Mesendoderm (in vitro differentiated cells): ENCODE measurements at places on chromosomes 1 and 21.

DNA sequence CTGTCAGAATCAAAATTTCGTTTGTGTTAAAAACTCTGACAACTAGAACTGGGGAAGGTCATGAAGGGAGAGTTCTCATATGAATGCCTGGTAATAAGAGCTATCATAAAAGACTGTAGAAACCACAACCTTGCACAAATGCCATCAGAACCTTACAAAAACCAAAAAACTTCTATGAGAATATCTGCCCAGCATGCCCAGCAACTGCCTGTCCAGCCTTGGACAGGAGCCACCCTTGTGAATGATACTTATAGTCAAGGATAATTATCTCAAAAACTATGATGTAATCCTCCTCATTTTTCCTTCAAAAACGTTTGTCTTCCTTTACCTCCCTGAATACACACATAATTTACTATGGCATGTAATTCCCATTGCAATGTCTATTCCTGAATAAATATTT, 53.4 kb upstream of the C1orf185 start:
- no peak for DNase-seq

- no peak for DNase-seq
Measured at GRCh38 chr1:36822648-36823047, 211.7 kb downstream of the GRIK3 start.

DNA sequence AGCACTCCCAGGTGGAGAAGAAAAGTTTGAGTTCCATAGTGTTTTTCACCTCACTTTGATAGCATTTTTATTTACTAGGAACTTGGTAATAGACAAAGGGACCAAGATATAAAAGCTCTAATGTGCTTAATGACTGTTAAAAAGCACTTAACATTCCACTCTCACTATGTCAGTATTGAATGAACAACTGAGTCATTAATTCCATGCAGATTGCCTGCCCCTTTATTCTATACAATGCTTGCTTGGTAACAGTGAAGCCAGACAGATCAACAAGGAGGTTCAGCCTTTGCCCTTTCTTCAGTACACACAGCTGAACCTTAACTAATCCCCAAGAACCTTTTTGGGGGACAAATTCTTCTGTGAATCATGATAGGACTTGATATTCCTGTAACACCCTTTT, 425.5 kb downstream of the NUF2 start:
- DNase-seq = peak; percentile 77

DNA sequence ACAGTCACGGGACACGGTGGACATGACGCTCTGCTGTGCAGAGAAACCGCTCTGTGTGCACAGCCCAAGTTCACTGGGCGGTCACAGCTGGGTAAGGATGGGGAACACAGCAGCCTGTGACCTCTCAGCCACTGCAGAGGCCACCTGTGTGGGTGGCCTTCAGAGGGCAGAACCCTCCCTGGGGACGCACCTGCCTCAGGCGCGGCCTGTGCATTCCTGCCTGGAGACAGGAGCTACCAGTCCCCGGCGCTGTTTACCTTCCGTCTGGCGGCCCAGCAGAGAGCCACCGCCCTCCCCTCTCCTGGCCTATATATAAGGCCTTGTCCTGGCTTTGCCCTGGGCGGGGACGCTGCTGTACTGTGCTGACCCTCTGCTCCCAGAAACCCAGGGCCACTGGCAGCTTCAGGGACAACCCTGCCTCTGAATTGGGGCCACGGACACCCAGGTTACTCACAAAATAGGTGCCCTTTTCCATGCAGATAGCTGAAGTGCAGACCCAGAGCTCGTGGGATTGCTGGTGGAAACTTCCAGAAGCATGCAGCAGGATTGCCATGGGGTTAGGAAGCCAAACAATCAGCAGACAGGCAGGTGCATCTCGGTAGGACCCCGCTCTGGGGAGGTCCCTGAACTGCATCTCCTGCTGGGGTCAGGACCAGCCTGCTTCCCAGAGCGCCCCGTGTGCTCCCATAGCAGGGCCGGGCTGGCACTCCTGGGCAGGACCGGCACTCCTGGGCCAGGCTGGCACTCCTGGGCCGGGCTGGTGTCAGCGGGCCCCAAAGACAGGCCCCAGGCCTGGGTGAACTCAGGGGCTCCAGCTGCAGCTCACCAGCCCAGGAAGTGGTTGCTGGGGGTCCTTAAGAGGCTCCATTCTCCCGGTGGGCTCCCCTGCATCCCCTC, 83.6 kb downstream of the SIK1 start:
- no peak for DNase-seq

DNA sequence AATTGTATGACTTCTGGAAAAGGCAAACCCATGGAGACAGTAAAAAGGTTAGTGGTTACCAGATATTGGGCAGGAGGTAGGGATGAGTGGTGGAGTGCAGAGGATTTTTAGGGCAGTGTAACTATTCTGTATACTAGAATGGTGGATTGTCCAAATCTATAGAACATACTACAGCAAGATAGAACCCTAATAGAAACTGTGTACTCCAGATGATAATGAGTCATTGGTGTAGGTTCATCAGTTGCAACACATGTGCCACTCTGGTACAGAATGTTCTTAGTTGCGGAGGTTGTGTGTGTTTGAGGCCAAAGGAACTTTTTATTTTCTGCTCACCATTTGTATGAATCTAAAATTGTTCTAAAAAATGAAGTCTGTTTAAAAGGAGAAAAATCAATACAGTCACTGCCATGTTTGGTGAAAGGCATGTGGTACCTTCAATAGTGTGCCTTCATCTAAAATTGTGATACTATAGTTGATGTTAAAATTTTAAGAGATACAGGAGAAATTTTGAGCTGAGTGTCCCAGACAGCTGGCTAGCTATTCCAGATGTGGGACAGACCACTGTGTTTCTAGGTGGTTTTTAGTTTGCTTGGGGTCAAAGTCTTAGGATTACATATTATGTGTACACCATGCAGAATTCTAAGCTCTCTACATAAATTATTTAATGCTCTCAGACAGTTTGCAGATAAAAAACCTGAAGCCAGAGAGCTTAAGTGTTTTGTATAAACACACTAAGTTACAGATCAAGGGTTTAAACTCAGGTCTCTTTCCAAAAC, 150.5 kb downstream of the RPS6KC1 start:
- no peak for DNase-seq

- no peak for DNase-seq
Measured at GRCh38 chr1:43269627-43270375, at the start of gene TMEM125. Gene TMEM125 (plus strand): TSS chr1:43269983. CDS start chr1:43272723, 2,740 bp downstream.

DNA sequence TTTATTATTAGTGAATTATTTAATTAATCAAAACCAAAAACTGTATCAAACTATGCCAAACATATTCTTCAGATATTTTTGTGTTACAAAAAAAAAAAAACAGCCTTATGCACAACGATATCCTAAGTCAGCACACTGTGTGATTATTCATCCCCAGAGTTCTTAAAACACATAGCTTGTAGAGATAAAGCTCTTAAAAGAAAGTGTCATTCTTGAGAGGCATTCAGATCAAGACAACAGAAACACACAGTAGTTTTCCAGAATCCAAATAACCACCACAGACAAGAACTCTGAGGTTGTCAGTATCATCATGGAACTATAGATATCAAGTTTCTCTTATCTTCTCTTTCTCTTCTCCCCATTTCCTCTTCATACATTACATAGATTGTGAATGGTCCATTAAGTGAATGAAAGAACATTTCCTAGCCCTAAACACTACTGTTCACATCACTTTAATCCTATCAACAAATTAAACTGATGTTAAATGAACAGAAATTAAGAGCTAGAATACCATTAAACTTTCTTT, 13.5 kb downstream of the ZZZ3 start:
- DNase-seq = no peak

DNA sequence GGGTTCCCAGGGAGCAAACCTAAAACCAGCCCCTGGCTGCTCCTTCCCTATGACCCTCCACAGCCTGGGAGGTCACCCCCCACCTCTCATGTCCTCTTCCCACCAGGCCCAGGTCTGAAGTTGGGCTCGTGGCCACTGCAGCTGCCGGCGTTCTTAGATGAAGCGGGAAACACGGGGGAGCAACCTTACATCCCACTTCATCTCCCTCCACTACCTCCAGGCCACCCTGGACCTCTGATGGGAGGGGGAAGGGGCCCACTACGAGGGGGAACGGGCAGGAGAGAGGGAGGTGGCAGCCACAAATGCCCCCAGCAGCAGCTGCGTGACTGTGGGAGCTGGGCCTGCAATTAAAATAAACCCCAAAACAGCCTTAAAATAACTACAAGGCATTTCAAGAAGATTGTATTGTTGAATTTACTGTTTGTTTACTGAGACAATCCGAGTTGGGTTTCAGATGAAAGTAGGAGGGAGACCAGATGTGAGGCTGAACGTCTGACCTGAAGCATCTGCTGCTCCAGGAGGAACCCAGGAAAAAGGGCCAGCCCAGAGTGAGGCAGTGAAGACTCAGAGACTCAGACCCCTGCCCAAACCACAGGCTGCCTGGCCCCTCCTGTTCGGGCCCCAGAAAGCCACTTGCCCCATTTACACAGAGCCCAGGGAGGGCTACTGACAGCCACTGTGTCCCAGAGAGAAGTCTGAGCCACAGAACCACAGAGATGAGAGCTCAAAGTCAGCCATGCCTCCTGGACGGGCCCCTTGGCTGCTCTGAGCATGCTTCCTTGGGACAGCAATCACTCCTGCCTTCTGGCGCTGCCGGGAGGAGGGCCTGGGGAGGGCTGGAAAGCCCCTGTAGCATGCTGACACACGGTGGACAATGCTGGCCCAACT, 59.8 kb downstream of the GLIS1 start:
- no peak for DNase-seq

GRCh38 chr21:39666026-39666425, 53.3 kb downstream of the B3GALT5 start:
- no peak for DNase-seq

DNA sequence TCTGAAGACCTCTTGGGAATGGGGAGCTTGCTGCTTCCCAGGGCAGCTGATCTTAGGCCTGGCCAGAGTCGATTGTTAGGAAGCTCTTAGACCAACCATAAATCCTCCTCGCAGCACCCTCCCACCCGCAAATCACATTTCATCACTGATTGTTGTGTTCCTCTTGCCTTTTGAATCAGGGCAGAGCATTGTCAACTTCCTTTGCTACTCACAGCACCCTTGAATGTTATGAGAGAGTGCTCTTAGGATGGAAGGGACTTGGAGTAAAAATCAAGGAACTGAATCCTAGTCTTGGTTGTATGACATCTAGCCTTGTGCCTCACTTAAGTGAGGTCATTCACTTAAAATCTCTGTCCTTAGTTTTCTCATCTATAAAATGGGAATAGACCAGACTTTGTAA, 3.0 kb downstream of the VASH2 start:
- no peak for DNase-seq

DNA sequence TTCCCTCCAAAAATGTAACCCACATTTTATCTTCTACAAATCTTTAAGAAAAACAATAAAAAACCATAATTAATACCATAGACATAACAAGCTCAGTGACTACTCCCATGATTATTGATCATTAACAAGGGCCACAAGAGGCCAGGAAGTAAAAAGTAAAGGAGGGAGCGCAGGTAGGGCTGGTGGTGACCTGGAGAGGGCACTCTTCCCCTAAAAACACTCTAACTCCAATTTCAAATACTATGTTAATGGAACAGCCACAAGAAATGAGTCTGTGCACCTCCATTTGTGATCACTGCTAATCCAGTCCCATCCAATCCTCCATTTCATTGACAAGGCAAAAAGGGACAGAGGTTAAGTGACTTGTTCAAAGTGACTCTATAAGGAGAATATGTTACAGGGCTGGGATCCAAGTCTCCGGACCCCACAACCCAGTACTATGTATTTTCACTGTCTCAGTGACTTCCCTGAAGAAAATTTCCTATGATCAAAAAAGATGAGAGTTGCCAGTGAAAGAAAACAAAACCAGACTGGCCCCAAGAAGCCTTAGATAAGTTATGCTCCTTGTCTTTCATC, 41.2 kb upstream of the CFAP298 start:
- DNase-seq = peak; percentile 47

DNA sequence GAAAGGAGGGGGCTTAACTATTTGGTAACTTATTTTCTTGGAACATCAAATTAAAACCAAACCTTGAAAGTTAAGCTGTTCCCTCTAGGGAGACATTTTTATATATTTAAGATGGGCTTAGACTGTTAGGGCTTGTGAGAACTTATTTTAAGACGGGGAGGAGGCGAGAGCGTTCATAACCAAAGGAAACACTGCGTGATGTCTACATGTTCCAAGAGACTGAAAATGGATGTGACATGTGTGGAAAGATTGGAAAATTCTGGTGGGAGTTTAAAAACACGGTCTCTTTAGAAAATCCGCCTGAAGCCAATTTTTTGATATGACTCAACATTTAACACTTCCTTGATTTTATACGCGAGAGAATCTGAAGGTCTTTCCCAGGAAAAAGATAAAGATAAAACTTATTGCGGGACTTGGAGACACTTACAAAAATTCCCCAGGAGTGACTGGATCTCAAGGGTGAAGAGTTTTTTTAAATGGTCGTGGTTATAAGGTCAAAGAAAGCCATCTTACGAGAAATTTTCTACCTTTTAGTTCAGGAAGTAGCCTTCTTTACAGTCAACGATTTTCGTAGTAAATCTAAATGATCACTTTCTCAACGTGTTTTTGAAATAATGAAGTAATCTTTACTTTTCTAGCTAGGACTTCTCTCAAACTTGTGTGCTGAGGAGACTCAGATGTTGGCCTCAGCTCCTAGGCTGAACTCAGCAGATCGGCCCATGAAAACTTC, 828 bp downstream of the PNRC2 start:
- no peak for DNase-seq
